ENCODE measurements at places on chromosomes 2 and 18.

- peak; percentile 60 for DNase-seq
These were observed 14.9 kb downstream of the PPP3R1 start for GRCh38 chr2:68237404-68237803.

GRCh38 chr2:173231042-173231441 is 123.6 kb upstream of the CDCA7 start:
- no peak for DNase-seq

DNA sequence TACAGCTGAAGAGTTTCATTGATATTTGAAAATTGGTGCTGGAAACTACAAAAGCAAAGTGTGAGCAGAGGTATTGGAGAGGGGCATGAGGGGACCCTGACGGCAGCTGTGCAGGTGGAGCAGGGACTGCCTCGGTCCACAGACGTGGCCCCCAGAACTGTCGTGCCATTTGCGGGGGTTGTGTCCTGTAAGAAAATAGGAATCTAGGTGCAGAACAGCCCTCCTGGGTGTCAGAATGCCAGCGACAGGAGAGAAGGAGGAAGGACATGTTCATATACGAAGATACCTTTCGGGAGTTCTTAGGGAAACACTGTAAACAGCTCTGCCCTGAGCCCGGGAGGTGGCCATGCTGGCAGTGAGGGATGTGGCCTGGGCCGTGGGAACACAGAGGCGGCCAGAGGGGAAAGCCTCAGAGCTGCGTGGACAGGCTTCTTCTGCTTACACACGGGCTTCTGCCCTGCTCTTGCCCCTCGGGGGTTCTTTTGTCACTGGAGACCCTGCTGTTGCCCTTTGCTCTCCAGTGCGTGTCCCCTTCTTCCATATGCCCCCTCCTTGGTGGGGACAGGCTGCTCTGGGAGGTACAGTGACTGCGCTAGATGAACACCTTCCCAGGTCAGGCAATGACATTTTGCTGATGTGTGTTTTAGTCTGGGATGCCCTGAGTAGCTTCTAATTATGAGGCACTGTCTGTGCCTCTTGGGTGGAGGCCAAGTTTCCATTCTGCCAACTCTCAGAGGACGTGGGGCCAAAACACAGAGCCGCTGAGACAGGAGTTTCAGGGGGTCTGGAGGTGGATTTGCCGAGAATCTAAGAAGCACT is 81.9 kb upstream of the TXNDC2 start:
- DNase-seq, result no peak

- DNase-seq, result no peak
These were observed 40.6 kb downstream of the CHST10 start for GRCh38 chr2:100376836-100377235.

GRCh38 chr18:28757466-28758008 is 580.6 kb upstream of the CDH2 start:
- no peak for DNase-seq

GRCh38 chr2:1581965-1582625 is 162.2 kb downstream of the PXDN start:
- DNase-seq, result peak; percentile 65

DNA sequence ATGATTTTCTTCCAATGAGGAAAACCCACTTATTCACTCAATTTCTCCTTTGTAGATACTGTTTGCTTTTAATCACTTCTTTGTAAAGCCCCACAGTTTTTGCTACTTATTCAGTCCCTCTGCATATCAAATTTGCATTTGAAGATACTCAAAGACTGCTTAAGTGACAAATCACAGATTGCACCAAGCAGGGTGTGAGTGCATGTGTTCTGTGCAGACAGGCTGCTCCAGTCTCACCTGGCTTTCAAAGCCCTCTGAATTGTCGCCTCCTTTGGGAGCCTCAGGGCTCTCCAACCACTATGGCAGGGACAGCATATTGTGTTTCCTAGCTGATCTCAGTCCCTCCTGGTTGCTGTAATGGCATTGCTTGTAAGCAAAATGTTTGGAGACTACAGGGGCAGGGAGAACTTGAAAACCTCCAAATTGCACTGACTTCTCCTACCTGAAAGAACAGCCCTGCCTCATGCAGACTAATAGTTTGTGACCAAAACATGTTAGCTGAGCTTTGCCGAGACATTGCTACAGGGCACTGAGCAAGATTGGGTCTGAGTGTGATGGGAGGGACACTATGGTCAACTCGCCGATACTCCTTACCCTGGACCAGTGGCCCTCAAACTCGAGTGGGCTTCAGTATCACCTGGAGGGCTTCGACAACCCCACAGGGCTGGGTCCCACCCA is 96.8 kb downstream of the POLE4 start:
- DNase-seq, result no peak

DNA sequence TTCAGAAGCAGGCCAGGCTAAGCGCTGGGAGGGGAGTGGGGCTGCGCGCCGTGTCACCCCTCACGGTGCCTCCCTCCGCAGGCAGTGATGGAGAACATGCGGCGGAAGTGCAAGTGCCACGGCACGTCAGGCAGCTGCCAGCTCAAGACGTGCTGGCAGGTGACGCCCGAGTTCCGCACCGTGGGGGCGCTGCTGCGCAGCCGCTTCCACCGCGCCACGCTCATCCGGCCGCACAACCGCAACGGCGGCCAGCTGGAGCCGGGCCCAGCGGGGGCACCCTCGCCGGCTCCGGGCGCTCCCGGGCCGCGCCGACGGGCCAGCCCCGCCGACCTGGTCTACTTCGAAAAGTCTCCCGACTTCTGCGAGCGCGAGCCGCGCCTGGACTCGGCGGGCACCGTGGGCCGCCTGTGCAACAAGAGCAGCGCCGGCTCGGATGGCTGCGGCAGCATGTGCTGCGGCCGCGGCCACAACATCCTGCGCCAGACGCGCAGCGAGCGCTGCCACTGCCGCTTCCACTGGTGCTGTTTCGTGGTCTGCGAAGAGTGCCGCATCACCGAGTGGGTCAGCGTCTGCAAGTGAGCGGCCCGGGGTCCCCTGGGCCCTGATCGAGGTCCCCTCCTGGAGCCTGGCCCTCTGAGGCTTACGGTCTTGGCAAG is 12.2 kb downstream of the WNT10A start:
- DNase-seq, result peak; percentile 29

GRCh38 chr2:218870984-218871344 is 9.7 kb upstream of the WNT10A start:
- DNase-seq, result no peak

DNA sequence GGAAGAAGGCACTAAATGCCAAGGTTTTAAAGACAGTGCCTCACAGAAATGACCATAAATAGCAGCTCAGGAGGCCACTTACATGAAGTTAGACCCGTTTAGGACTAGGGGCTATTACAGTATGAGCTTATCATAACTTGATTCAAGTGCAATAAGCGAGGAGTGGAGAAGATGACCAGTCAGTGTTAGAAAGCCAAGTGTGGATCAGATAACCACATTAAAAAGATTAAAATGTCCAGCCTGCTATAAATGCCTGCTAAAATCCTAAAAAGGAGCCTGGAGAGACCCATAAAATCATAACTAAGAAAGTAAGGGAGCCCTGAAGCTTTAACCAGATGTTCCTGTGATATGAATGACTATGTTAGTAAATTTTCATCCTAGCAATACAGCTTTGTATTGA is 117.5 kb upstream of the ZNF521 start:
- DNase-seq, result no peak

DNA sequence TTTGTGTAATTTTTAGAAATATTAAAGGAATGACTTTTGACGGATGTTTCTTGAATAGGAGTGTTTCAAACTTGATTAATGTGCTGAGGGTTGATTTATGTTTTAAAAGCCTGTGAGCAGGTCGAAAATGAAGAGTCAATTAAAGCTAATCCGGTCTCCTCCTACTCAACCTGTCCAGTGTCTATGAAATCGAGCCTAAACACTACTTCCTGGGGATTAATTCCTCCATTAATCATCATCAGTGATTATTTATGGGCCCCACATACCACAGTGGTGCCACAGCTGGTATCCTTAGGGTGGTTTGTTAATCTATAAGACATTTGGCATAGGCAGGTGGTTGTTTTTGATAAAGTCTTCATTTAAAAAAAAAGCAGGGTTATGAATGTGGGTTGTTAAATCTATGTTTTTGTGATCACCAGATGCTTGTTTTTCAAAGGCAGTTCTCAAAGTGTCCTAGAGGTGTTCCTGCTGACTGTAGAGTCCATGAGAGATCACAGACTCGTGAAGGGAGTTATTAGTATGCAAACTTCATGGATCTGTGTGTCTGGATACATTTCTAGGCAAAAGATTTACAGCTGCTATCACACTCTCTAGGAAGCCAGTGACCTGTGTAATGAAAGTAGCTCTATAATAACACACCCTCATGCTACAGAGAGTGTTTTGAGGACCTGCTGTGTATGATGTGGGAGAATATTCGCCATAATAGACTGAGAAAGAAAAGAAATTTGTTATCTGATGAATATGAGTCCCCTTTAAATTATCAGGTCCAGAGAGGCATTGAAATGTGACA is 308.6 kb downstream of the AKAIN1 start:
- no peak for DNase-seq

DNA sequence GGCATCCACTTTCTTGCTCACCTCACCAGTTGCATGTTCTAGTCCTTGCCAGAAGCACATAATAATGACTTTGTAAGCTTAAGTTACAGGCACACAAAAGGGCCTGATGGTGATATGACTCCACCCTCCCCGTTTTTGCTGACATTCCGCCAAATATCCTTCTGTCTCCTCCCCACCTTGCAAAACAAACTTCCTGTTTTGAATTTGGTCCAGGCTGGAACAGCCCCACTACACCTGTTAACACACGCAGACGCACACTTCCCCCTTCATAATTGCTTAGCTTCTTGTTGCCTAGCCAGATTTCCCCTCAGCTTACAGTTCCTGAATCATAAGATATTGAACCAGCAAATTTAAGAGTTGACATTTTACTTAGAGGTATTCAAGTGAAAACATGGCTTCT is at the start of gene MGAT5:
Gene MGAT5 (plus strand): TSS at position 269 of the 400 bp plus-strand sequence. CDS start 332 bp downstream, outside the sequence.
- no peak for DNase-seq

DNA sequence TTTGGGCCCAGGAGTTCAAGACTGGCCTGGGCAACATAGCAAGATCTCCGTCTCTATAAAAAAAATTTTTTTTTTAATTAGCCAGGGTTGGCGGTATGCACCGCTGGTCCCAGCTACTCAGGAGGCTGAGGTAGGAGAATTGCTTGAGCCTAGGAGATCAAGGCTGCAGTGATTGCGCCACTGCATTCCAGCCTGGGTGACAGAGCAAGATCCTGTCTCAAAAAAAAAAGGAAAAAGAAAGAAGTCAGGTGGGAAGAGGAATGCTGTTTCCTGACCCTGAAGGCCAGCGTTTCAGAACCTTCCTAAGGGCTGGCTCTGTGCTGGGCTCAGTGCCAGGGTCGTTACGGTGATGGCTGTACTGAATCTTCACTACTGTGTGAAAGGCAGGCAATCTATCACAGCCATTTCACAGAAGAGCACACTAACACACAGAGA is 35.0 kb upstream of the AGAP1 start:
- DNase-seq, result peak; percentile 47

GRCh38 chr2:80568011-80568410 is 263.5 kb upstream of the LRRTM1 start:
- no peak for DNase-seq

GRCh38 chr2:189662669-189663226 is 1.5 kb downstream of the ASNSD1 start:
- DNase-seq, result no peak

DNA sequence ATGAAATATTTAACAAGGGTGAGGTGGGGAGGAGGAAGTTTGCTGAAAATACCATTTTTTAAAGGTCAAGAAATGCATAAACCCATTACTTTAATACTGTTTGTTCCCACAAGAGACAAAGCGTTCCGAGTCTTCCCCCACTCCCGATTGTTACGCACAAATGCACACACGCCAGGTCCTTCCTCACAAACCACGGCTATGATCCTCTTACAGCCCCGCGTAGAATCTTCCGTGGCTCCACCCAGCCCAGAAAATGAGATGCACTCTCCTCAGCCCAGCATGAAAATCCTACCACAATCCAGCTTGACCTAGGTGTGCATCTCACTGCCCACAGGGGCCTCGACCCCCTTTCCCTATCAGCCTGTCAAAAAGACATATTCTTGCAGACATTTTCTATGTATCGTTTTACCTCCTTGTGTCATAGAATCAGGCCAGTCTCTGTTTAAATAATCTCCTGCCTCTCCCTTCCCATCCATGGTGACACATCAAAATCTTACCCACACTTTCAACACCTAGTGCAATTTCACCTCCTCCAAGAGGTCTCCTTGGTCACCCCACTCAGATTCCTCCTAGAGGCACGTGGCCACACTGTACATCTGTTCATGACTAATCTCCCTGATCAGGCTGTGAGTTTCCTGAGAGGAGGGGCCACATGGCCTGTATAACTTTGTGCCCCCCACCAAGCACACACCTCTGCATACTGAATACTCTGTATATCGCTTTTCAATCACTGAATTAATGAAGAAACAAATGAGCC is 491.0 kb upstream of the KLHL29 start:
- no peak for DNase-seq

DNA sequence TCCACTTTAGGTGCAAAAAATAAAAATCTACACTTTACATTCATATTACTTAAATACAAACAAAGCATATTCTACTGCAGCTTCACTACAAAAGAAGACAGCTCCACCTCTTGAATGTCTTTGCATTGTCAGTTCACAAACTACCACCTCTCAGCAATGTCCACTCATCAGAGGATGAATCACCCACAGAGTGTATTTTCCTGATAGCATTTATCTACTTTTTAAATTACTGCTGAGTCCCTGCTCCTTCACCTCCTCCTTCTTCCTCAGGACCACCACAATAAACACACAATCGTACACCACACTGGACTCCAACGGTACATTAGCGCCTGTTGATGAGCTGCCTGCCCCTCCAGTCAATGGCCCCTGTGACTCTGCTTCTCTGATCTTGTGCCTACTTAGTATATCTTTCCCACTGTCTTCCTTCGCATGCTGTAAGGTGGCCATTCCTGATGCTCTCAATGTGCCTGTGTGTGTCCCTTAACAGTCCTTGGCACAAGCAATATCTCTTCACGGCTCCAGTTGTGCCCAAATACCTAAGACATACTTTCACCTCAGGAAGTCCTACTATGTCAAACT is 120.9 kb downstream of the DHRS9 start:
- no peak for DNase-seq

GRCh38 chr2:157751462-157752058 is 122.9 kb upstream of the ACVR1C start:
- peak; percentile 21 for DNase-seq

DNA sequence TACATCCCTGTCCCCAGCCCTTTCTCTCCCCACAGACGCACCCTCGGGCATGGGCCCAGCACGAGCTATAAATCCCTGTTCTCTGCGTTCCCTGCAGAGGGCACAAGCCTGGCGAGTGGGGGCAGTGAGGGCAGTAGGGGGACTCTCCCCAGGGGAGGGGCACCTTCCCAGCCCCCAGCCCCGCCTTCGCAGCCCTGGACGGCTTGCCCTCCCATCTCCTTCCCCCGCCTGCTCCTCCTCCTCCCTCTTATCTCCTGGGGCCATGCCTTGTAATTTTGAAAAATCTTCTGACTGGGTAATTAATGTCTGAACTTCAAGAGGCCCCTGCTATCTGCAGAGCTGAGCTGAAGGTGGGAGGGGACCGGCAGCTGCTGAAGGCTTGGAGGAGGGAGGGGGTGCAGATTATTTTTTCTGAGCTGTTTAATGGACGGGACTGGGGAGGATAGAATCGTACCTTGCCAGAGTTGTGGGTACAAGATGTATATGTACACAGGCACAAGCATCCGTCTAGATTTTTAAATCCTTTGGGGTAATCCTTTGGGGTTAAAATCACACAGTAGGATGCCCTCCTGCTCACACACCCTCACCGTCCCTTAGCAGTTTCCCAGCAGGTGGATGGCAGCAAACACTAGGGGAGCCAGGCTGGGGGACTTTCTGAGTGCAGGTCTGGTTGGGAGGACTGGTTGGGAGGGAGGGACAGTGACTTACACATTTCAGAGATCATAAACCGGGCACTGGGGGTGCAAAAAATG is 121.9 kb downstream of the SMAD7 start:
- DNase-seq, result peak; percentile 67
